Aortic smooth muscle cell (primary cell): ENCODE measurements at places on chromosomes 1 and 21. TPM values are rescaled to one million over a fixed set of nuclear protein-coding genes. Genes with fewer than 3 reads are reported as not detected.

SHISA4 gene
- total RNA-seq, result 13.9 and 19.8 TPM in 2 replicates

BARHL2 gene
- total RNA-seq, result not detected in 2 replicates

PPM1J gene
- 0.50 and 0.53 TPM in 2 replicates for total RNA-seq

TNNT2 gene
- total RNA-seq, result not detected in 2 replicates

KCNA2 gene
- total RNA-seq, result not detected in 2 replicates

AKIRIN1 gene
- 24.3 and 30.0 TPM in 2 replicates for total RNA-seq

RAB25 gene
- not detected in 2 replicates for total RNA-seq

FCRL6 gene
- not detected in 2 replicates for total RNA-seq

NPL gene
- total RNA-seq, result 3.0 and 3.2 TPM in 2 replicates

HTR1D gene
- total RNA-seq, result not detected in 2 replicates

ANKRD34A gene
- 0.40 and 0.62 TPM in 2 replicates for total RNA-seq

SELP gene
- total RNA-seq, result 0.12 and 0.40 TPM in 2 replicates

GJA8 gene
- total RNA-seq, result not detected in 2 replicates

CD53 gene
- not detected in 2 replicates for total RNA-seq

ATAD3C gene
- 0.56 and 0.66 TPM in 2 replicates for total RNA-seq

EPS8L3 gene
- not detected in 2 replicates for total RNA-seq
